DMS153 (cell line): ENCODE measurements at places on chromosomes 5 and 9.

DNA sequence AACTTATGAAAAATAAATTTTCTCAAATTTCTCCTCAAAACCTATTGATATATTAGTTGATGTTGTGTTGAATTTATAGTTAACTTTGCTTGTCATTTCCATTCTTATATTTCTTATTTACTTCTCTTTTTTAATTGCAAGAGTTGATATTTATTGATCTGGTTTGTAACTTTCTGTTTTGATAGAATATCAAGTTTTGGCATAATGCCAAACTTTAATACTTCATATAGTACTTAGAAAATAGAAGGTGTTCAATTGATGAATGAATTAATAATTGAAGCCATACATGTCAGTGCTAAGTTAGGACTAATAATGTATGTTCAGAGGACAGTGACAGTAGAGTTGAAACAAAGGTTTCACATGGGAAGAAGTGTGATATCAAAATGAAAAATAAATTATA lies 27.9 kb downstream of the ERCC6L2 start:
- DNase-seq, result no peak

DNA sequence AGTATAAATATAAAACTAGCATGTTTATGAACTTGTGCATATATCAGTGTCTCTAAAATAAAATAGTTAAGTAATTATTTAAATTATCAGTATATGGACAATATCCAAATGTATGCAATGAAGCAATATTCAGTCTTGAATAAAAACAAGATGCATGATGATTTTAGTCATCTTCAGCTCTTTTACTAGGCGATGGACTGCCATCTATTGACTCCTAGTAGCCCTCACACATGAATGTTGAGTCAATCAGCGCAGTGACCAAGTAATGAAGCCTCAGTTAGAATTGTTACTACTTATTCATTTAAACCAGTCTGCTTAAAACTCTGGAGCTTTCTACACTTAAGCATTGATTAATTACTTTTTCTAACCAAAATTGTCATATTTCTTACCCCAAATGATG lies 92.9 kb upstream of the GRHPR start:
- DNase-seq, result no peak

- no peak for DNase-seq
These were observed 3.1 kb downstream of the GTF3C4 start for GRCh38 chr9:132673355-132673754.

DNA sequence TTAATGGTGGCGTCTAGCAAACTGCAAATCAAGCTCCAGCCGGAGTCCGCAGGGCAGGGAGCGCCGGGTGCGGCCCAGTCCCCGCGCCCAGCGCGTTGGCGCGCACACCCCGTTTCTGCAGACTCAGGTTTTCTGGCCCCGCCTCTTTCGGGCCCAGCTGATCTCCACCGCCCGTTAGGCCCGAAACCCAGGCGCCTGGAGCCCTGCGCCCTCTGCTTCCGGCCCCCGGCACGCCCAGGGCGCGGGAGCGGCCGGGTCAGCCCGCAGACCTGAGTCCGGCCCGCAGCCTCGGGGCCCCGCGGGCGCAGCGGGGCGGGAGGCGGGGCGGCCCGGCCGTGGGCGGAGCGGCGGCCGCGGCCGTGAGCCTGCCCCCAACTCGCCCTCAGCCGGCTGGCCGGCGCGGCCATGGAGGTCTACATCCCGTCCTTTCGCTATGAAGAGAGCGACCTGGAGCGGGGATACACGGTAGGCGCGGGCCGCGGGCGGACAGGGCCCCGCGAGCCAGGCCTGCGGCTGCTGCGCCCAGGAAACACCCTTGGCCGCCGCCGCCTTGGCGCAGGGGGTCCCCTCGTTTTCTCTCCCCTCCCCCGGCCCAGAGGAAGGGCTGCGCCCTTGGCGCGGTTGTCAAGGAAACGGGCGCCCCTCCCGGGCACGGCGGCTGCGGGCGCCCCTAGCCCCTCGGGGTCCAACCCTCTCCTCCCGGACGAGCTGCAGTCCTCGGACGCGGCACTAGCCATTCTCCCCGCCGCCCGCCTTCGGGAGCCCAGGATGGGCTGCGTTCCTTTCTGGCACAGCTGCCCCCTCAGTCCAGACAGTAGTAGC lies at the start of gene SNX24:
SNX24 (plus strand) TSS at position 385 of the 822 bp plus-strand sequence; CDS start at position 406, 21 bp downstream.
- no peak for DNase-seq

DNA sequence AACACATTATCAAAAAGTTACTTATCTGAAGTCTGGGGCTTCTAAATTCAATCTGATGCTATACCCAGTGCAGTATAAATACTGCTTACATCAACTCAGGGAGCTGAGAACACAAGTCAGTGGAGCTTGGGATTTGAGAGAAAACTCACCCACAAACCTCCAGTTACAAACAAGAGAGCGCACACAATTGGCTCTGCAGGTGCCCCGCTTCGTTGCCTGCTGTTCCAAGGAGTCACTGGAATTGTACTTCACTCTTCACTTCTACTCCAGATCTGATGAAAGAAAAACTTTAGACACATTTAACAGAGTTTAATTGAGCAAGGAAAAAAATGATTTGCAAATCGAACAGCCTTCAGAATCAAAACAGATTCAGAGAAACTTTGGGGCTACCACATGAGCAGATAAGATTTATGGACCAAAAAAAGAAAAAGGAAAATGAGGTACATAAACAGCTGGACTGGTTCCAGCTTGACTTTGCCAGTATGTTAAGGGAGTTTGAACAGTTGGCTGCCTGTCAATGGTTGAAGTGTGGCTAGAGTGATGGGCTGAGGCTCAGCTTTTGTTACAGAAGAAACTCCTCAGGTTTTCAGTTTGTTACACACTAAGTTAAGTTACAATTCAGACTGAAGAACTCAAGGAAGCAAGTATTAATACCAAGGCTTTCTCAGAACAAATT lies 156.6 kb downstream of the AOPEP start:
- no peak for DNase-seq

DNA sequence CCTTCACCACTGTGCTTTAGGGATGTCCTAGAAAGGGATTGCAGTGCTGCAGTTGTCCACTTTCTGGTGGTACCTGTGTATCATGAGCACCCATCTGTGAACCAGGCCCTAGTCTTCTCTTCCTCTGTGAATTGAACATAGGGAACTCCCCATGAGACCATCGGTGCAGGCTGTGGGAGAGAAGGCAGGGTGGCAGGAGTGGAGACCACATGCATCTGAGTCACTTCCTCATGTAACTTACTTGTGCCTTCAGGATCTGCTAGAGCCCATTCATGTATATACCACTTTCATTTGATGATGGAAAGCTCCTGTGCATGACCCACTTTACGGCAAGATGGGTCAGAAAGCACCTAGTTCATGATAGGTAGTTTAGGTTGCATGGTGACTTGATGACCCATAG lies 478.1 kb upstream of the CDH9 start:
- DNase-seq, result no peak
